Natural killer cell (primary cell): ENCODE measurements at places on chromosomes 7 and 10. TPM values are rescaled to one million over a fixed set of nuclear protein-coding genes. Genes with fewer than 3 reads are reported as not detected.

DNA sequence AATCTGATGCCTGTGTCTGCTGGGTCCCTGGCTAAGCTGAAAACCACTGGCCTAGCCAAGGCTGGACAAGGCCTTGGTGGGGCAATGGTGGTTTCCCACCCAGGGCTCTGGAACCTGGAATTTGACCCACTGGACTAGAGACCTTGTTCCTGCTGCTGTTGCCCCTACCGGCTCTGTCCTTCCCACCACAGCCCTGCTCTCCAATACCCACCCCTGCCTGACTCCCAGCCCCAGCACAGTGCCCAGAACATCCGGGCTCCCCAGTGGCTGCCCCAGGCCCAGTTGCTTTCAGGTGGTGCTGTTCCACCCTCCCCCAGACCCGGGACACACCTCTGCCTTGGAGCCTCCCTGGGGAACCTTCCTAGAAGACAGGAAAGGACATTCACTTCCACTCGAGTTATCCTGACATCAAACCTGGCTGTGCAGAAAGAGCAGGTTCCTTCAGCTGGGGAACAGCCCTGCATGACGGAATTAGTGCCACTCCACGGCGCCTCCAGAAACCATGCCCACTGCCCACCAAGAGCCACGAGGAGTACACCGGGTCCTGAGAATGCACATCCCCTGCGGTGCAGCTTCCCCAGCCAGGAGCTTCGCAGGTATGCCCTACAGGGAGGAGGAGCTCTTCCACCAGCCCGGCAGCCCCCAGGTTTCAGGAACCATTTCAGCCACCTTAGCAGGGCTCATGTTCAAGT is 152.8 kb downstream of the OAT start:
- no peak for DNase-seq

- no peak for DNase-seq
Observed at GRCh38 chr10:1190052-1190395, 133.8 kb downstream of the WDR37 start.

- no peak for DNase-seq
Observed at GRCh38 chr10:129971381-129972144, 7.5 kb upstream of the EBF3 start.

The TFAM gene
- 29.1 TPM for total RNA-seq

DNA sequence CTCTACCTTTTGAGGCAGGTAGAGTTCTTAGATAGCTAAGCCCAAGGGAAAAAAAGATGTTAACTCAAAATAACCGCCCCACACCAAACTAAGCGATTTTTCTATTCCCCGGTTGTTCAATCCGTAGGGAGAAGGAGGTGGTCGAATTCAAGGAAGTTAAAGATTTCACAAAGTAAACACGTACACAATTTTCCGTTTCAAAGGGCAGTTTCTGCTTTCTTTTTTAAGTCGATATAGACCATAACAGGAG is 842 bp downstream of the KBTBD2 start:
- no peak for DNase-seq

- no peak for DNase-seq
Observed at GRCh38 chr7:92352009-92352408, 95.3 kb upstream of the GATAD1 start.

GRCh38 chr7:2237109-2237602 is 4.4 kb upstream of the MAD1L1 start:
- no peak for DNase-seq

The SH2D4B gene
- 0.30 TPM for total RNA-seq

- no peak for DNase-seq
Observed at GRCh38 chr10:24907956-24908355, 44.5 kb downstream of the PRTFDC1 start.

DNA sequence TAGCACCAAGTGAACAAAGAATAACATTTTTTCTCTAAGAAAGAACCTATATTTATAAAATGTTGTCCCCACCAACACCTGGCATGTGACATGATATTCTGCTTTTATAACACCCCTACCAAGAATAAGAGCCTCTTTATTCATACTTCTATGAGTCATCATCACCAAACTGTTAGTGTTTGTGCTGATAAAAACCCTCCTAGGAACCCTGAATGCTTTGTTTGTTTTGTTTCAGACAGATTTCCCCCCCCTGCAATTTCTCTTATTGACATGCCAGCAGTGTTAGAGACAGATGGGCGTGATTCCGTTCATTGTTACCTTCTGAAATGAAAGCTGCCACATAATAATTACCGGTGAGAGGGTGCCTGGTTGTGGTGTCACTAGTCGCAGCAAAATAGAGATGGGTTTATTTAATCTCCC is 651.1 kb downstream of the SORCS1 start:
- DNase-seq: no peak

DNA sequence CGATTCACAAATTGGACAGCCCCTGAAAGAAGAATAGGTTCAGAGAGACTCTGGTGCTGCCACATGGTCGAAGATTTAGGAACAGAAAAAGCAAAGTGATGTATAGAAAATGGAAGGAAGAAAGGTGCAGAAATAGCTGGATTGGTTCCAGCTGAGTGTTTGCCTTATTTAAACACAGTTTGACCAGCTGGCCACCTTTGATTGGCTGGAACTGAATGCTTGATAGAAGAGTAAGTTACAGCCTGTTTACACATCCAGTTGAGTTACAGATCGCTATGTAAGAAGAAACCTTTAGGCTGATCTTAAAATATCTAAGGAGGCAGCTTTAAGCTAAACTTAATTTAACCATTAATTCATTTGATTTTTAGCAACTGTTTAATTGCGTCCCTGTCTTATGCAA is 40.3 kb upstream of the KAT6B start:
- DNase-seq: no peak
